ENCODE measurements at places on chromosomes 2 and 18.

DNA sequence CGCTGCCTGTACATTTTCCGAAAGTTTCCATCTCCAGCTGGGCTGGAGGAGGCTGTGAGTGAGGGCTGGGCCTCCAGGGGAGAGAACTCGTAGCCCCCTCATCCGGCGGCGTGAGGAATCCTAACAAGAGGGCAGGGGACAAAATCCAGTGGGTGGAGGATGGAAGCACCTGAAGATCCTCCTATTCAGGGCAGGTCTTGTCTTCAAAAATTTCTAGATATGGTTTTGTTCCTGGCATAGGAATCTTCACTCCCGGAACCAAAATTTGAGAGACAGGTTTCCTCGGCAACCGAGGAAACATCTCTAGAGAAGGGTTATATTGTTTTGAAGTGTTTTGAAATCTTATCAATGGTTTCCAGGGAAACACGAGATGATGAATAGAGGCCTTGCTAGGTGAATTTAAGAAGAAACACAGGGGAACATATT, 136.7 kb downstream of the SH3BP4 start:
- DNase-seq, result no peak

GRCh38 chr18:26792661-26793060, 72.8 kb downstream of the AQP4 start:
- no peak for DNase-seq

DNA sequence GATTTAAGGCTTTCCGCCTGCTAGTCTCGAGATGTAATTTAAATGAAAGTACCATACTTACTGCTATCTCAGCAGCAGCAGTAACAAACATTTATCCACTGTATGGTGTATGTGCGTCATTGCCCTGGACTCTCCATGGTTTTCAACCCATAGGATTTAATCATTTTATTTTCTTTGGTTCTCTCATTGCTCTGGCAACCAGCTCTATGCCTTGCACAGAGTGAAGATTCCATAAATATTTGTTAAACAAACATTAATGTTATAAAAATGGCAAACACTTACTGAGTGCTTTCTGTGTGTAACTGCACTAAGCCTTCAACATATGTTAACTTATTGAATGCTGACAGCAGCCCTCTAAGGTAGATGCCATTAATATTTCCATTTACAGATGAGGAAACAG, 1.3 kb upstream of the LMAN1 start:
- DNase-seq, result no peak

DNA sequence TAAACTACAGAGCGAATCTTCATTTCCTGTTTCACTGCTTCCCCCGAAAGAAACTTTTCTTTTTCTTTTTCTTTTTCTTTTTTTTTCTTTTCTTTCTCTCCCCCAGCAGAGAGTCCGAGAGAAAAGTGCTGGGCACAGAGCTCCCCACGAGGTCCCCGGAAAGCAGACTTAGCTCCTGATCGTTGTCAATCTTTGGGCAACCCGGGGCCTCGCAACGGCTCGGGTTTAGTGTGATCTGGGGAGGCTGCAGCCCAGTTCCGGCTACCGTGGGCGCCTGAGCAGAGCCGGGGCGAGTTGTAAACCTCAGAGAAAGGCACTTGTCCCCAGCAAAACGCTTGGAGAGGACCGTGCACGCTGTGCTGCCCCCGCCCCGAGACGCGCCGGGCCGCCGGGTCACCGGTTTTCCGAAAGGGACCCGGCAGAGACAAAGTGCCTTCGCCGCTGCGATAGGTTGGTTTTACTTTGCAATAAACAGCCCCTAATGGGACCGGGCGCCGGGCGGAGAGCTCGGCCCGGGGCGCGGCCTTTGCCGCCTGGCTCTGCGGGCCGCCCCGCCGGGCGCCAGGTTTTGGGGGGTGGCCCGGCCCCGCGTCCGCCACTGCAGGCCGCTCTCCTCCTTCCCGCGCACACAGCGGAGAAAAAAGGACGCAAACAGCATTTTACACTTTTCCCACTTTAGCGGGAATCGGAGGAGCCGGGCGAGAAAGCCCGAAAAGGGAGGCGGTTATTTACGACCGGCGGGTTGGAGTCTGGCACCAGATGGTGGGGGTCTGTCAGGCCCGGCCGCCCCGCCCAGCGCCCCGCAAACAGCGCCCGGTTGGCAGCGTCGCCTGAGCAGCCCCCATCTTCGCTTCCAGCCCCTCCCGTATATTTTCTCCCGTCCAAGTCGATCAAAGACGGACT, 136.0 kb downstream of the INSIG2 start:
- DNase-seq, result no peak

GRCh38 chr2:3557639-3558204, 411 bp downstream of the RNASEH1 start:
- no peak for DNase-seq

- DNase-seq, result no peak
Measured at GRCh38 chr18:68779169-68779568, 18.7 kb upstream of the CCDC102B start.

GRCh38 chr2:29657674-29658073, 263.7 kb downstream of the ALK start:
- DNase-seq, result no peak

- no peak for DNase-seq
Measured at GRCh38 chr2:160893581-160893980, 266.6 kb upstream of the TANK start.

- no peak for DNase-seq
Measured at GRCh38 chr2:98550165-98550564, 58.1 kb downstream of the COA5 start.

GRCh38 chr2:39658371-39658770, 7.3 kb upstream of the TMEM178A start:
- DNase-seq, result no peak

- DNase-seq, result peak; percentile 91
Measured at GRCh38 chr2:230847883-230848388, 16.8 kb upstream of the ITM2C start.

GRCh38 chr2:196970099-196970498, 43.6 kb upstream of the PGAP1 start:
- DNase-seq, result no peak

DNA sequence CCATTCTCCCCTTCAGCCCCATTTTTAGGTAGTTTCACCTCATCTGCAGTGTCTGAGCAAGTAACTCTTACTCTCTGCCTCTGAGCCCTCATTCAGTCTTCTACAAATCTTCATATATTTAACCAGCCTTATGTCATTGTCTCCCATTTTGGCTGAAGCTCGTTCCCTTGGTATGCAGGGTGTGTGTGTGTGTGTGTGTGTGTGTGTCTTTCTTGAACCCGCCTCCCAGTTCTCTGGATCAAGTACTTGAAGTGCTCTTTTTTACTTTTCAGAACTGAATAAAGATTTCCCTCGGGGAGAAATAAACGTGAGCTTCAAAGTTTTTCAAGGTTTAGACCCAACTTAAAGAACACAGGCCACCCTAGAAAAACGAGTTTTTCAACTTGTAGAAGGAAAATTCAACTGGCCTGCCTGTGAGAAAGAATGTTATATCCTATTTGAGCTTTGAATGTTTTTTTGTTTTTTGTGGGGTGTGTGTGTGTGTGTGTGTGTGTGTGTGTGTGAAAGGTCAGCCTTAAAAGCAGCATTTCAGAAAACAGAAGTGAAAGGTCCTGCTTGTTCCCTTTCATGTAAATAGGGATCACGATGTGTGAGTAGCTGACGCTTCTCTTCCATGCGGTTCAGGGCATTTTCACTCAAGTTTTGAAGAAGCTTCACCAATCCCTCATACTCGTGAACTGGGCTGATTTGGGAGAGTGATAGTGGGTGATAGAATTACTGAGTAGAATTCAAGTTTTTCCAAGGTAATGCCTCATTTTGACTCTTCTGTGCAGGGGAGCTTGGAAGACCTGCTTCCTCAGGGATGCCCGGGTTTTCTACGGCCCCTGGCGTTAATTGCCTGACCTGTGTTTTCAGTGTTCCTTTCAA, 50.6 kb upstream of the EML6 start:
- DNase-seq, result no peak

DNA sequence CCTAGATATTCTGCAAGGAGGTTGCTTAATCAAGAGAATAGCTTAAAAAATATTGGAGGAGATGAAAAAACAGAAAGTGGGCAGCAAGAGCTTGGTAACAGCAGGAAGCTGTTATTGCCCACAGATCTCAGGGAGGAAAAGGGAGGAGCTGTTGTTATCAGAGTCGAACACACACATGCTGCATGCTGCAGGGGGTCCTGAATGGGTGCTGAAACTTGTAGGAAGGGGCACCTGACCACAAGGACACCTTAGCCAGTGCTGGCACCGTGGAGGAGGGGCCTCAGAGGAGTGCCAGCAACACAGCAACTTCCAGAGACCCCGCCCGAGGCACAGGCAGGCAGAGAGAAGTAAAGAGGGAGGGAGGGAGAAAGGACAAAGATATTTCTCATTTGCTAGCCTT, 332.9 kb downstream of the SOCS6 start:
- no peak for DNase-seq

DNA sequence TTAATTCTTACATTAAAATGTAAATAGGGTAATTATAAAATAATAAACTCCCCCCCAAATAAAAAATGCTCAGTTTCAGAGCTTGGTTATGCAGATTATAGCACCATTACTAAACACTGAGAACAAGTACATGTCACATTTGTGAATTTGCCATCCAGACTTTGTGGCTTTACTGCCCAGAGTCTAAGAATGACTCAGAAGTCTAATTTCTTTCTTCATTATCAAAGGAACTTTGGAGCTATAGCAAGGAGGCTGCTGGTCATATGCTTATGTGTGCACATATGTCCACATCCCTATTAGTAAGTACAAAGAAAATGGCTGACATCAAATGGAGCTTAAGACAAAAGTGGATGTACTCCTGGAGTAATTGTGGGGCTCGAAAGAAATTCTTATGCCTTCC, 248.5 kb upstream of the SESTD1 start:
- DNase-seq, result no peak

GRCh38 chr2:168583064-168583709, 127.1 kb downstream of the CERS6 start:
- DNase-seq, result no peak

- DNase-seq, result no peak
Measured at GRCh38 chr18:59189746-59190145, 30.2 kb upstream of the GRP start.

GRCh38 chr2:69512446-69512845, 75.2 kb upstream of the NFU1 start:
- no peak for DNase-seq

GRCh38 chr18:34592481-34592880, 117.6 kb upstream of the DTNA start:
- no peak for DNase-seq

GRCh38 chr2:19670303-19670702, 231.5 kb downstream of the TTC32 start:
- DNase-seq, result no peak

DNA sequence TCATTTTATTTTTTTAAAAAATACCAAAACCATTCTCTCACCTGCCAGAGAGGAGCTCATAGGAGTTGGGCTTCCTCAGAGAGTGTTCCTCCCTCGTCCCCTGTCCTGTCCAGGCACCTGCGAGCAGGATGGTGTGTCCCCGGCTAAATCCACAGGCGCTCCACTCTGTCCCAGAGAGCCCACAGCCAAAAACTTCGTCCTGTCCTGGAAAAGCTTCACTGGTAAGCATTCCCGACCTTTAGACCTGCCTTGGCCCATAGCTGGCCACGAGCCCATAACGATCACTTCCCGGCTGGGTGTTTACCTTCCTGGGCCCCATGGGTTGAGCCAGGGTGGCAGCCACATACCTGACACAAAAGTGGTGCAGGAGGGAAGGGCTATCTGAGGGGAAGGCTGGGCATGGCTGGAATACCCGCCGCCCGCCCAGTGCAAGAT, at the start of gene NGEF:
Gene NGEF (minus strand): TSS at position 230 of the 435 bp plus-strand sequence. CDS start 38,366 bp downstream, outside the sequence.
- DNase-seq, result no peak

DNA sequence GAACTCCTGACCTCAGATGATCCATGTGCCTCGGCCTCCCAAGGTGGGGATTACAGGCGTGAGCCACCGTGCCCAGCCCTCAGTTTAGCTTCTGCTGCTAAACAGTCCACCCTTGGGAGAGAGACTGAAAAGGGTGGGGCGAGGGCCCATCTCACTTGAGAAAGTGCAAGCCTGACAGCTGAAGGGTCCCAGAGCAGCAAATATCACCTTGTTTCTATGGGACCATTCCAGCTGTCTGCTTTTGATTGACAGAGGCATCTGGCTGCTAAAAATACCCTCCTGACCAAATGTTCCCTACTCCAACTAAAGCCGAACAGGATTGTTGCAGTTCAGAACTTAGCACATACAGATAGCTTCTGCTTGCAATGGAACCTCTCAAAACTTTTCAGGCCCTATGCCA, 436 bp upstream of the SMYD1 start:
- DNase-seq, result no peak

DNA sequence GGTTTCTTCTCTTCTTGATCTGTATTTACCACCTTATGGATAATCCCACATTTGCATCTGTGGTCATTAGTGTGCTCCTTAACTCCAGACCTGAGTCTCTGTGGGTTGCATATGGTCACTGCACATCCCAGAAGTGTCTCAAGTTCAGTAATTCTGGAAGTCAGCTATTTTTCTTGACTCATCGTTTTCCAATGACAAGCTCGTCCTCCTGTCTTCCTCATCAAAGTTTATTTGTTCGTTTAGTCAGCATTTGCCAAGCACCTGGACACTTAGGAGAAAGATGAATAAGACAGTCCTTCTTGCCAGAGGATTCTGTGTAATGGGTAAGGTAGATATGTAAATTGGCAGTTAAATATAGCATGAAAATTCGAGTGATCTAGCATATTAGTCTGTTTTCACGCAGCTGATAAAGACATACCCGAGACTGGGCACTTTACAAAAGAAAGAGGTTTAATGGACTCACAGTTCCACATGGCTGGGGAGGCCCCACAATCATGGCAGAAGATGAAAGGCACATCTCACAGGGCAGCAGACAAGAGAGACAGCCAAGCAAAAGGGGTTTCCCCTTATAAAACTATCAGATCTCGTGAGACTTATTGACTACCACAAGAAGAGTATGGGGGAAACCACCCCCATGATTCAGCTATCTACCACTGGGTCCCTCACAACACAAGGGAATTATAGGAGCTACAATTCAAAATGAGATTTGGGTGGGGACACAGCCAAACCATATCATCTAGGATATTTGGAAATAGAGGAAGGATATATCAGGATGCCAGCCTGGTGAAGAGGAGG, 19.4 kb downstream of the FASTKD2 start:
- DNase-seq, result no peak

DNA sequence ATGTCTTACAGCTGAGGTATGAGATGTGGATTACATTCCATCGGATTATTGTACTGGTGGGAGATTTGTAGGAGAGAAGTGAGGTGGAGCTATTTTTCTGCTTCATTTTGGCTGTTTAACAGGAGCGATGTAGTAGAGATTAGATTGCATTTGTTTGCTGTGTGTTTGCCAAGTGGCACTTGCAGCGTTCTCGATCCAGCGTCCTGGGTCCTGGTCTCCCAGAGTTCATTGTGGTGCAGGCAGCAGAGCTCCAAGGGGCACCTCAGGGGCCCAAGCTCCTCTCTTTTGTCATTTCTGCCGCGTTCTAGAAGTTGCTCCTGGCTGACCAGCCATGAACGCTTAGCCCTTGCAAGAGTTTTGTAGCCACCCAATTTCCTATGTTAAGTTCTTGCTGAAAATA, 210.1 kb upstream of the APCDD1 start:
- no peak for DNase-seq
